Upper lobe of right lung (tissue), 1 donor: ENCODE measurements at places on chromosomes 11 and 22. TPM values are rescaled to one million over a fixed set of nuclear protein-coding genes. Genes with fewer than 3 reads are reported as not detected.
A peak's percentile ranks its signal among the peaks of the same experiment; 100 is the strongest.

DNA sequence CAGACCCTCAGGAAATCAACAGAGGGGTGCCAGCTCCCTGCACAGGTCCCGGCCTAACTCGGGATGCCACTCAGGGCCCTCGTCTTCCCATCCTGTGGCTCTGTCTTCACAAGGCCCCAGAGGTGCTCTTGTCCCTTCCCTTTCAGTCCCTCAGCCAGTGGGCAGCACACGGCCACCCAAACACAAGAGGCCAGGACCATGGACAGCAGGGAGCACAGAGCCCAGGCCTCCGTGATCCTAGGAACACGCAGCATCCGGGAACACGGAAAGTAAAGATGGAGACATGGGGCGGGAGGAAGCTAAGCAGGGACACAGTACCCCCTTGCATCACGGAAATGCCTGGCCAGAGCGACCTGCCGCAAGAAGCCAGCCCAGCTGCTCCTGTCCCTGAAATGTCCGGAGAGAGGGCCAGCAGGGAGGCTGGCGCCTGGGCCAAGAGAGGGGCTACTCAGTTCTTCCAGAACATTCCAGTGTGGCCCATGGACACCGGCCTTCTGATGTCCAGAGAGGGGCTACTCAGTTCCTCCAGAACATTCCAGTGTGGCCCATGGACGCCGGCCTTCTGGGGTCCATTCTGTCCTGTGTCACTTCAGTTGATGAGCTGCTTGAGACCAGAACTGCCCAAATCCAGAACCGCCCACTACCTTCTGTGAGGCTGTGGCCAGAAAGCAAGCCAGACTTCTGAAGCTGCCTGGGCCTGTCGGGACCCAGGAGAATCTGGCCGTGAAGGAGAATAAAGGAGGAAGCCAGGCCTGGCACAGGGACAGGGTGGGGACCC is 274.0 kb downstream of the BRD1 start:
- peak; percentile 45 for DNase-seq

DNA sequence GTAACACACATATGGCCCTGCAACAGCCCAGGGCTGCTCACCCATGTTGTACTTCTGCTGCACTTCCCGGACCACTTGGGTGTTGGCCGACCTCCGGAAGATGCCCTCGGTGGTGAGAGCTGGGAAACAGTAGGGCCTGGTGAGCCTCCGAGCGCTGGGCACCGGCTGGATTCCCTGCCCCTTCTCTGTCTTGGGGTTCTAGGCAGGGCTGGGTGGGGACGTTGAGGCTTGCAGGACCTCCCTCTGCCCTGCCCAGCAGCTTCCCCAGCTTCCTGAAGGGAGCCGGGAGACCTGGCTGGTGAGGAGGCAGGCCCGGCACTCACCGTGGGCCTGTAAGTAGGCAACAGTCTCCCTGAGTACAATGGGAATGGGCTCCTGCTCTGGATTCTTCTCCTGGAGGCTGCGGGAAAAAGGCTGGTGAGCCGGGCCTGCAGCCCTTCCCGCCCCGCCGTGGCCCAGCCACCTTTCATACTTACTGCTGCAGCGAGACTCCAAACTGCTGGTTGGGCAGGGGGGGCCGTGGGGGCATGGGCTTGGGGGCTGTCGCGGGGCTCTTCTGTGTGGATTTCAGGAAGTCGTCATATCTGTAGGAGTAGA is 20.2 kb downstream of the ARHGAP1 start:
- peak; percentile 32 for DNase-seq

The CCDC87 gene
- total RNA-seq, result 0.26 TPM

The RIMBP3B gene
- 0.09 TPM for total RNA-seq

DNA sequence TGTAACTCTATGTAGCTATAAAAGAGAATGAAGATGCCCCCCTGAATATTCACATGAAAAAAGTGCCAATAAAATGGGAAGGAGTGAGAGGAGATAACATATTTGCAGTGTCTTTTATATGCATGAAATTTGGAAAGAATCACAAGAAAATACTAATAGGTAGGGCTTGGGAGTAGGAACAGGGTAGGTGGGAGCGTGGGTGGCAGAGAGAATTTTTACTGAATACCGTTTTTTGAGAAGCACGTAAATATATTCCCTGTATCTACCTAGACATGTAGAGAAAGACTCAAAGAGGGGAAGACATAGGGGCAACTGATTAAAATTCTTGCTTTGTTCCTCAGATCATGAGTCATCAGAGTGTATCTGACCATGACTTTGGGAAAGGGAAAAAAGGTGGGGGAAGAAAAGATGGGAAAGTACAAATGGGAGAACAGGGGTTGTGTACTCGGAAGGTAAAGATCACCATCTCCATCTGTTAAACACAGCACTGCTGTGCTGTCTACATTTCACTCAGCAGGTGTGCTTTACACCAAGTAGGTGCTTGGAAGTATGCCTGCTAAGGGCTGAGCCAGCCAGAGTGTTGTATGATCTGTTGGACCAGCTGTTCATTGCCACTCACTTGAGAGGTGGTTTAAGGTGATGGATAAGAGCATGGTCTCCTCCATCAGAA is 16.0 kb downstream of the PRR5L start:
- DNase-seq, result no peak

The GLYAT gene
- total RNA-seq, result not detected

- no peak for DNase-seq
These were observed 17.2 kb upstream of the CARD18 start for GRCh38 chr11:105156720-105157119.

DNA sequence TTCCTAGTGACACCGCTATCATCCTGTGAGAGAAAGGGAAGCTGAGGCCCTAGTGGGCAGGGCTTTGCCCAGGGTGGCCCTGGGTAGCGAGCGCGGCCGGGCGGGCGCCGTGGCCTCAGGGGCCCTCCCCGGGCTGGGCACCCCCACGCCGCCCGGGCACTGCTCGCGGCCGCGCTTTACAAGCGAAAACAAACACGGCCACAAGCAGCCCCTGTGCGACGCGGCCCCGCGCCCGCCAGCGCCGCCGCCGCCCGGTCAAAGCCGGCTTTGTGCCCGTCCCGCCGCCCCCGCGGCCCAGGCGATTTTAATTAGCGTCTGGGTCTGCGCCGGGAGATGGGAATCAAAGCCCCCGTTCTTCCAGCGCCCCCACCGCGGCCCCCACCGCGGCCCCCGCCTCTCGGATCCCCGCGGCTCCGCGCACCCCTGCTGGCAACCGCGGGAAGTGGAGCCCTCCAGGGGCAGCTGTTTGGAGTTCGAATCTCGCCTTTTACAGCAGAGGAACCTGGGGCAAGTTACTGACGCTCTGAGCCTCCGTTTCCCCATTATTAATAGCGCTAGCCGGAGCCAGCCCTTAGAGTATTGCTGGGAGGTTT is 47.9 kb downstream of the CHRDL2 start:
- peak; percentile 80 for DNase-seq

GRCh38 chr11:101459020-101459419 is 124.8 kb downstream of the TRPC6 start:
- no peak for DNase-seq

DNA sequence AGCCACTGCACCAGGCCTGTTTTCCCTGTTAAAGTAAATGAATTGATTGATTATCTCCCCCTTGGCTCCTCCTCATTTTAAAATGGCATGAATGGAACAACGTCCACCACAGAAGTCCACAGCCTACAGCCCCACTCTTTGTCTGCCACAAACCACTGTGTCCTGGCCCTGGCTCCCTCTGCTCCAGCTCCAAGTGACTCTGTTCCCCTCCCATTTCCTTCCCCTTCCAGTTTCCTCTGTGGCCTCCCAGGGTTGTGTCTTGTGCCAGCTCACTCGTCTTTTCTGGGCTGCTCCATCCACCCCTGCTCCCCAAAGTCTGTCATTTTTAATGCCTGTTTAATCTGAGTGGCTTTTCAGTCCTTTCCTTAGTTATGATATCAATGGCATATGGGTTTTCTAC is 52.4 kb upstream of the CD5 start:
- no peak for DNase-seq

GRCh38 chr11:113475160-113475761 is at the start of gene DRD2:
DRD2 (minus strand) TSS chr11:113475398; CDS start chr11:113424651, 50,747 bp downstream.
- DNase-seq, result no peak

The C11orf65 gene
- total RNA-seq, result 0.46 TPM

The CYP2D6 gene
- total RNA-seq, result 1.0 TPM

DNA sequence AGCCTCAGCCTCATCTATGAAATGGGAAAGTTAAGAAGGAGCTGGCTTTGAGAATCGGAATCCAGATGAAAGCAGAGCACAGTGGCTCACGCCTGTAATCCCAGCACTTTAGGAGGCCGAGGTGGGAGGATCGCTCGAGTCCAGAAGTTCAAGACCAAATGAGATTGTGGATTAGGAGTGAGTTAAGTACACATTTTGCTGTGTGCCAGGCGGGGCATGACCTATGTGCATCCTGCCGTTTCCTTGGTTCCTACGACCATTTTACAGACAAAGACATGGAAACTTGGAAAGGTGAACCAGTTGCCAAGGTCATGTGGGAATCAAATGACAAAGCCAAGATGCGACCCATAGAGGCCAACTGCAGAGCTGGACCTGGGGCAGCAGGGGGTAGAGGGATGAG is 4.2 kb downstream of the PLA2G3 start:
- DNase-seq, result no peak

DNA sequence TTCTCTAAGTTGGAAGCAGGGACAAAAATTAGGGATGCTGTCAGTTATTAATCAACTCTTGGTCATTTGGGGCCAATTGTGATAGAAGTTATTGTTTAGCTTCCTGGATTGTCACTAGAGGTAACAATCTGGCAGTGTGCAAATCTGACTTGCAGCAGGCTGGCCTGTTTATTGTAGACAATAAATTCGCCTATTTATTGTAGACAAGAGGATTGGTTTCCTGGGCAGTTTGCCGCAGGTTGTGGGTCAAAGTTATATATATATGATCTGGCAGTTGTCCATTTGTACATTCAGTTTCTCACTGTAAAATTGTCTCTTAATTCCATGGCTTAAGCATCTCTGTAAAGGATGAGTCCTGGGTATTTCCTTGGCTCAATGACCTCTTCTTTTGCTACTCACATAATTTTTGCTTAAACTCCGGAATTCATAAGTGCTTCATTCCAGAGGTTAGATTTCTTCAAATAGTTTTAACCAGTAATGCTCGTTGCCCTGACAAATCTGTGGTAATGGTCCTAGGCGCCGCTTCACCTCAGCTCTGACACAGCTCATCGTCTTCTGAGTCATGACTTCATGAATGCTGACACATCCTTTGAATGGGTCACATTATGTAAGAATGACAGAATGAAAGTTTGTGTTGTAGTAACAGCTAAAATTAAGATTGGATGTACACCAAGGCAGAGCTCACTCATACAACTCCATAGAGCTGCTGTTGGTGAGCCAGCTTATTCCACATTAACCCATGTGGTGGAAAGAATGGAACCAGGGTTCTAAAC is 7.8 kb upstream of the MMP3 start:
- no peak for DNase-seq

GRCh38 chr22:37384691-37385090 is 42.6 kb downstream of the ELFN2 start:
- DNase-seq, result no peak

DNA sequence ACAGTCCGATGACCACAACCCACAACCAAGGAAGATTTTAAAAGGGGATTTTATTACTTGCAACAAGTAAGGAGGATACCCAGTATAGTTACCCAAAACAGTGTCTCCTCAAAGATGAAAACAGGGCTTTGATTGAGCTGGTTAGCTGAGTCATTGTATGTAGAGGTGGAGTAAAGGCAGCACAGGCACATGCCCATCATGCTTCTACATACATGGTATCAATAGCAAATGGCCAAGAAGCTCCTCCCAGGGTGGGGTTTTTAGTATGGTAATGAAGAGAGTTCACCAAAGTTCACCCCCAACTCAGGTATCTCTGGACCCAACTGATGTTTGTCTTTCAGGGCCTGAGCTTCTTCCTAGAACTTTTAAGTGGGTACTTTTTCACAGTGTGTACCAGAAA is 157.1 kb upstream of the CEP126 start:
- no peak for DNase-seq

DNA sequence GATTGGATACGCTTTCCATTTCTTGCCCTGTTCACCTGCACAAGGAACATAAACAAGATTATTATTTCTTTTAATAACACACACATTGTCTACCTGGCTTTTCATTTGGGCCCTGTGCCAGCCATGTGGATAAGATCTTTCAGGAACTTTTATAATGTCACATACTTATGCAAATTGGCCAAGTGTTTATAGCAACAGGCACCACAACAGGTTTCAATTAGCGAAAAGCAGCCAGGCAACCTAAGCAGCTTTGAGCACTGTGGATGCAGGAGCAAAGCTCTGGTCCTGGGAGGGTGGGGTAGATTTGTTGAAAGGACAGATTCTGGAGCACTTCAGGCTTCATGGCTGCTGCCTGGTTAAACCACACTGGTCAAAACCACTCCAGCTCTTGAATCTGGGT is 217.4 kb downstream of the BARX2 start:
- no peak for DNase-seq

GRCh38 chr11:122799406-122800105 is 38.7 kb upstream of the CRTAM start:
- DNase-seq, result no peak

The MAPK8IP1 gene
- total RNA-seq, result 6.4 TPM

- DNase-seq, result no peak
These were observed 18.2 kb downstream of the GNB1L start for GRCh38 chr22:19836512-19836911.

GRCh38 chr22:50261615-50262459 is at the start of gene MAPK12:
MAPK12 (minus strand) TSS chr22:50261683; CDS start chr22:50261509, 174 bp downstream.
- no peak for DNase-seq

GRCh38 chr11:14184028-14184940 is 174.7 kb downstream of the RRAS2 start:
- no peak for DNase-seq
